ENCODE measurements at places on chromosomes 3 and 15.

DNA sequence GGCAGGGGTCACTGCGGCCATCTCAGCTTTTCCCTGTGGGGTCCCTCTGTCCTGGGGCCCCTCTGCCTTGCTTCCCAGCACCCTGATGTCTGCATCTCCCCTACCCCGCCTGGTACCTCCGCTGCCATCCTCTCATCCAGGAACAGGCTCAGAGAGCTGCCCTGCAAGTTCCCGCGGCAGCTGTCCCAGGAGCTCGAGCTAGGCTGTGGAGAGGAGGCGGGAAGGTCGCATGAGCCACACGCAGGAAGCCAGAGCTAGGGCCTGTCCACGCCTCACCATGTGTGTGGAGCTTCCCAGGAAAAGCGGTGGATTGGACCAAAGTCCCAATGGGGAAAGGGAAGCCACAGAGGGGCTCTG, 12.5 kb downstream of the PLA2G4B start:
- no peak for DNase-seq

GRCh38 chr3:194877291-194878119, 191.8 kb downstream of the FAM43A start:
- no peak for DNase-seq

GRCh38 chr3:134682196-134682880, 31.5 kb upstream of the KY start:
- DNase-seq = no peak

- no peak for DNase-seq
Measured at GRCh38 chr15:34782901-34783300, 12.4 kb downstream of the ACTC1 start.

DNA sequence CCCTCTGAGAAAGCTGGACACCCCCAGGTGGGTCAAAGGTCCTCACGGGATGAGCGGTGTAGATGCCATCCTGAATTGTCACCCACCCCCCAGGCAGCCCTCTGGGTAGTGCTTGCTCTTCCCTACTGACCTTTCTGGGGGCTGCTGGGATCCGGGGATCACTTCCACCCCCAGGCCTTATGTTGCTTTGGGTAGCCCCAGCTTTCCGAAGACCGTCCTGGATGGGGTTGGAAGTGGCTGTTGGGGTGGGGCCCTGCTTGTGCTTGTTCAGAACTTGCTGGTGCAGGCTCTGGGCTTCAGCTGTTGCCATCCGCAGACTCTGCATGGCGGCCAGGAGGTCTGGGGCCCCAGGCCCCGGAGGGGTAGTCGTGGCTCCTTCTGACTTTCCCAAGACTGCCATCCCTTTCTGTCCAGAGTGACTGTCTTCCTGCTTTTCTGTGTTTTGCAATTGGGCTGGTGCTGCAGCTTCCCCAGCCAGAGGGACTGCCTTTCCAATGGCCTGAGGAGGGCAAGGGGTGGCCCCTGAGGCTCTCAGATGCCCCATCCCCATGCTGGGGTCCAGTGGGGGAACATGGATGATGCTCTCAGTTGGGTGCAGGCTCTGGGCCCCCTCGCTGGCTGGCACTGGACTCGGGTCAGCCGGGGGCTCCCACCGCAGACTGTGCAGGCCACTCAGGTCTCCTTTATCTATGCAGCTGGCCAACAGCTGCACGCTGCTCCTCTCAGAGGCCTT, 6.3 kb downstream of the XIRP1 start:
- DNase-seq = no peak

- DNase-seq = no peak
Measured at GRCh38 chr15:38524156-38524555, 40.5 kb downstream of the RASGRP1 start.

- DNase-seq = no peak
Measured at GRCh38 chr15:94894056-94894455, 662.7 kb downstream of the MCTP2 start.

DNA sequence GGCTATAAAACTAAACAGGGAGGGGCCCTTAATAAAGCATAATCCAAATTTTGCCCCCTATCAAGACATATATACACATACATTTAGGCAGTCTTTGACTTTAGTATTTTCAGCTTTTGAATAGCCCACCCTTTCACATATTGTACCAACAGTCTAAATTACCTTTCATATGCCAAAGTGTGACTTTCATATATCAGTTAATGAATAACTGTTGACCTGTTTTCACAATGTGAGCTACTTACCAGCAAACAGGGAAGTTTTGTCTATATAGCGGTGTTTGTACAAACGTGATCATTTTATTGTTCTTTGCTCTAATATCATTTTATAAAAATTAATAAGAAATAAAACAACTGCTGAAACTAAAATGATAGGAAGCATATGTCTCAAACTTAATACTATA, 28.0 kb downstream of the CEP152 start:
- no peak for DNase-seq

- DNase-seq = no peak
Measured at GRCh38 chr3:185757176-185757575, 67.7 kb downstream of the IGF2BP2 start.

GRCh38 chr3:161295325-161295724, 74.2 kb downstream of the NMD3 start:
- DNase-seq = no peak

GRCh38 chr3:155643581-155644165, 101.2 kb downstream of the PLCH1 start:
- DNase-seq = no peak

DNA sequence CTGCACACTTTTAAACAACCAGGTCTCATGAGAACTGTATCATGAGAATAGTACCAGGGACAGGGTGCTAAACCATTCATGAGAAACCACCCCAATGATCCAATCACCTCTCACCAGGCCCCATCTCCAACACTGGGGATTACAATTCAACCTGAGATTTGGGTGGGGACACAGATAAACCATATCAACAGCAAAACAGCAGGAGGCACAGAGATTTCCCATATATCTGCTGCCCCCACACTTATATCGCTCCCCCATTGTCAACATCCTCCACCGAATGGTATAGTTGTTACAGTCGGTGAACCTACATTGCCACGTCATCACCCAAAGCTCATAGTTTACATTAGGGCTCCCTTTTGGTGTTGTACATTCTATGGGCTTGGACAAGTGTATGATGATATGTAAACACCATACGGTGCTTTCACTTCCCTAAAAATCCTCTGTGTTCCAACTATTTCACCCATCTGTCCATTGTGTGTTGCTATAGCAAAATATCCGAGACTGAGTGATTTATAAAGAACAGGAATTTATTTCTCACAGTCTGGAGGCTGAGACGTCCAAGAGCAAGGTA, 224.8 kb downstream of the FAM43A start:
- no peak for DNase-seq

DNA sequence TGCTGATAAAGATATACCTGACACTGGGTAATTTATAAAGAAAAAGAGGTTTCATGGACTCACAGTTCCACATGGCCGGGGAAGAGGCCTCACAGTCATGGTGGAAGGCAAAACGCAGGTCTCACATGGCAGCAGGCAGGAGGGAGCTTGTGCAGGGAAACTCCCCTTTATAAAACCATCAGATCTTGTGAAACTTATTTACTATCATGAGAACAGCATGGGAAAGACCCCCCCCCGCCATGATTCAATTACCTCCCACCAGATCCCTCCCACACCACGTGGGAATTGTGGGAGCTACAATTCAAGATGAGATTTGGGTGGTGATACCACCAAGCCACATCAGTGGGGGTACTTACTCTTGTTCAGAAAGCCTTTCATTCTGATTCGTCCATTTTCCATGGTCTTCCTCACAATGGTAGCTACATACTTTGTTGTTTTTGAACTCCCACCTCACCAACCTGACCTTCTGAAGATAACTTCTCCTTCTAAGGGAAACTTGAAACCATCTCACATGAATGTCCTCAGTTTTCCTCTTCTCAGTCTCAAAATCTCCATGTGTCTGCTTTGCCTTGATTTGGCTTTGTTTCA, 275.6 kb upstream of the PROK2 start:
- DNase-seq = no peak

DNA sequence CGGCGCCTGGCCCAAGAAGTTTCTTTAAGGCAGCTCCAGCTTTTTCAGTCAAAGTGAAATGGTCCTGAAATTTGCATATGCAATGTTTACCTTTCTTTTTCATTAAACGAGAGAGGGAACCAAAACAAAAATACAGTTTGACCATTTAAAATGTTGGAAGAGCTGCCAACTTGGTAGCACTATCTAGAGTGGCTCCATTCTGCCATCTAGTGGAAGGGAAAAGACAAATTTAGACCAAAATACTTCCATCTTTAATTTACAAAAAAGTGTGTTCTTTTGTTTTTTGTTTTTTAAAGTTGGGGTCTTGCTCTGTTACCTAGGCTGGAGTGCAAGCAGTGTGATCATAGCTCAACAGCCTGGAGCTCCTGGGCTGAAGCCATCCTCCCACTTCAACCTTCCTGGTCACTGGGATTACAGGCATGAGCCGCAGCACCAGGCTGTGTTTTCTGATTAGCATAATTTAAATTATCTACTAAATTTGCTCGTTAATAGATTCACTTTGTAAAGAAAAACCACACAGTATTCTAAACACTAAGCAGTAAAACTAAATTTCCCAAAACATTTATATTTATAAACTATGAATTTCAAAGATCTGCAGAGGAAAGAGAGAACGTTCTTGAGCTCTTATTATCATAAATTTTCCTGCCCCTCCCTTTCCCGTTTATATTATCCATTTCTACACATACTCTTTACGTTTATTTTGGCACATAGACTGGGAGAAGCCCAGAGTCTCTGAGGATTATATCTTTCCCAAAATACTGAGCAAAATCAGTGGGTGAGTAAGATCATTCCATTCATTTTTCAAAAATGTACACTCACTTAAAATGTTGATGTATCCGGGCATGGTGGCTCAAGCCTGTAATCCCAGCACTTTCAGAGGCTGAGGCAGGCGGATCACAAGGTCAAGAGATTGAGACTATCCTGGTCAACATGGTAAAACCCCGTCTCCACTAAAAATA, 15.4 kb upstream of the RFC4 start:
- peak; percentile 62 for DNase-seq

Measured in GM13977 (cell line).